HFFc6 (cell line): ENCODE measurements at places on chromosomes 16 and 17.

DNA sequence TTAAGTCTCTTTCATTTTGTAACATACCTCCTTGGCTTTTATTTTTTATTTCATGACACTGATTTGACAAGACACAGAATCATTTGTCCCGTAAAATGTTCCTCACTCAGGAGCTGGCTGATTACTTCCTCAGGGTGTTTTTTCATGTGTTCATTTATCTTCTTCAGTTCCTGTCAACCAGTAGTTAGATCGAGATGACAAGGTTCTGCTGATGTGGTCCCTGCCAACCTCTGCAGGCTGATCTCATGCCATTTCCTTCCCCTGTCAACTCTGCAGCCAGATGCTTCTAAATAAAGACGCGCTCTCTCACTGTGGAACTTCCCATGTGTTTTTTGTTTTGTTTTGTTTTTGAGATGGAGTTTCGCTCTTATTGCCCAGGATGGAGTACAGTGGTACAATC is 8.1 kb upstream of the CXCL16 start:
- DNase-seq: no peak

- peak; percentile 4 for DNase-seq
Measured at GRCh38 chr16:53219795-53220454, 165.1 kb downstream of the CHD9 start.

- DNase-seq: no peak
Measured at GRCh38 chr17:39920218-39921210, 2.1 kb upstream of the GSDMB start.

GRCh38 chr17:302300-302698 is 50.3 kb downstream of the RPH3AL start:
- no peak for DNase-seq

DNA sequence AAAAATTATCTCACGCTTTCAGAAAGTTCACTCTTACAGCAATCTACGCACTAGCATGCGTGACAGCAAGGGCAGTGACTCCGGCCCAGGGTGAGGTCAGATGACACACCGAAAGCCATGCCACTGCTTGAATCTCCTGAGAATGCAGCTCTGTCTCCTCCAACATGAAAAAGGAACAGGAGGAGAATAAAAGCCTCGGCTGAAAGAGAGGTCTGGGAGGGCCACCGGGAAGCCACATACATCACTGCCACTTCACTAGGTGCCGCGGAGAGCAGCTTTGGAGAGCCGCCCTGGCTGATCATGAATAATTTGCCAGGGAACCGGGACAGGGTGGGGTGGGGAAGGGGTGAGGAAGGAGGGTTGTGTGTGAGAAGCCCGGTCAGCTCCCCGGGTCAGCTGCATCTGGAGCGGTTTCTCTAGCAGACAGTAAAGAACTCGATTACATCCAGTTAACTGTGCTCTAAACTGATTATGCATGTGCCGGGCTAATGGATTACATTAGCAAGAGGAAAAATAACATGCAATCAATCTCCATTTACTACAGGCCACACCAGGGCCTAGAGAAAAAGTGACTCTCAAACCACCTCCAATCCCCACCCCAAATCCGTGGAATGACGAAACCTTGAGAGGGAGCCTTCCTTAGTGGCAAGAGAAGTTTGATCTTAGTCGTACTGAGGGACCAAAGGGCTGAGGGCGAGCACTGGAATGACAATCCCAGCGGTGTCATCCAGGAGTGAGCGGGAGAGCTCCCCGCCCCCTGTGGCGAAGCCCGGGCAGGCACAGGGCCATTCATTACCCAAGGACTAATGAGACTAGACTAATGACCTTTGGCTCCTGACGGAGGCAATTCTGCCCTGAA is 100.3 kb downstream of the ZFHX3 start:
- no peak for DNase-seq
